ENCODE measurements at places on chromosomes 6 and 20. TPM values are rescaled to one million over a fixed set of nuclear protein-coding genes. Genes with fewer than 3 reads are reported as not detected.
A peak's percentile ranks its signal among the peaks of the same experiment; 100 is the strongest.

DNA sequence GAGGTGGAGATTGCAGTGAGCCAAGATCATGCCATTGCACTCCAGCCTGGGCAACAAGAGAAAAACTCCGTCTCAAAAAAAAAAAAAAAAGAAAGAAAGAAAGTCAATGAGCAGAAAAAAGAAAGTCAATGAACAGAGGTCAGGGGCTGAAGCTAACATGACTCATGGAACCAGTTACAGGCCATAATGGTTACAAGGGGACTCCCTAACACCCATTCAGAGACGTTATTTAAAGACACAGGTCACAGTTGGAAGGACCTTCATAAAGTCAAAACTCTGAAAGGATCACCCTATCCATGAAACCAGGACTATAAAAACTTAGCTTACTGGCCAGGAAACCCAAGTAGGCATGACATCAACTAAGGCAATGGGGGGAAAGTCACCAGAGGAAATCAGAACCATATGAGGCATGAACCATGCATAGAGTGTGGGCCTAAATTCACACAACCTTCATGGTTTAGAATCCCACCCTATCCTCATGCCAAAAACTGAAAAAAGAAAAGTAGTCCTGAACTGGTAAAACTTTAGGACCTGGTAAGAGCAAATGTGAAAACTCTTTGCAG is 18.2 kb downstream of the FBXL4 start:
- H3K36me3 ChIP-seq, result peaks cover 15% of the 10 kb centered on the region
- no peak overlapping the region for H3K27ac ChIP-seq
- H3K27me3 ChIP-seq, result no peaks in the 10 kb centered on the region
- peaks cover 4% of the 10 kb centered on the region for H3K4me1 ChIP-seq
- H3K4me3 ChIP-seq, result no peak overlapping the region

GRCh38 chr6:30687659-30688431 is 1.4 kb upstream of the PPP1R18 start:
- peak overlapping the region; percentile 78 for H3K4me3 ChIP-seq
- no peaks in the 10 kb centered on the region for H3K36me3 ChIP-seq
- H3K27me3 ChIP-seq, result no peaks in the 10 kb centered on the region
- peak overlapping the region; percentile 92 for H3K27ac ChIP-seq
- peaks cover 39% of the 10 kb centered on the region for H3K4me1 ChIP-seq

DNA sequence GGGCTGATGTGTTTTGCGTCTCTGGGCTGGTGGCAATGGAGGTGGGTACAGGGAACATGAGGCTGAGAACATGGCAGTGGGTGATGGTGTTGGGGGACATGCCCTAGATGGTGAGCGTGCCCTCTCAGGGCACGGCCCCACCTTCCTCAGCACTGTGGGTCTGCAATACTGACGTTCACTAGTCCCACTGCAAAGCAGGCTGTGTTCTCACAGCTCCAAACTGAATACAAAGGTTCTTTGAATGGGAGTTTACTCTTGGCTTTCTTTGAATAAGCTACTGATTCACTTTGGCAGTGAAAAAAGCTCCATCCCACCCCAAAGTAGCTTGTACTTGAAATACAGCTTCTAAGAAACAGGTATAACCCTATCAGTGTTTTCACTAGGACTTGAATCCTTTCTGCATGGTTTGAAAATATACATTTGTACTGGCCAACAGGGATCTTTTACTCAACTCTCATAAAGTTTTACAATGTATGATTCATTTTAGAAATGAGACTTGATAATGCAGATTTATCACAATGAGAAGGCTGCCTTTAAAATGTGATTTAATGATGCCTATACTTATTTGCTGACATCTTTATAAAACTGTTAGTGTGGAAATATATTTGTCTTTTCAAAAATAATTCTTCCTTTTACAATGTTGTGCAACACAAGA is 400.7 kb downstream of the ZFAND3 start:
- no peak for DNase-seq
- no peaks in the 10 kb centered on the region for H3K27me3 ChIP-seq
- H3K4me1 ChIP-seq, result no peaks in the 10 kb centered on the region

GRCh38 chr6:167748458-167749379 is 78.0 kb upstream of the AFDN start:
- no peak for DNase-seq
- no peak overlapping the region for H3K27ac ChIP-seq
- H3K4me3 ChIP-seq, result no peak overlapping the region
- no peaks in the 10 kb centered on the region for H3K27me3 ChIP-seq
- peaks cover 15% of the 10 kb centered on the region for H3K4me1 ChIP-seq

GRCh38 chr6:141403103-141403502 is 729.6 kb upstream of the GJE1 start:
- H3K4me1 ChIP-seq, result no peaks in the 10 kb centered on the region
- no peaks in the 10 kb centered on the region for H3K36me3 ChIP-seq
- no peak overlapping the region for H3K4me3 ChIP-seq
- H3K27me3 ChIP-seq, result no peaks in the 10 kb centered on the region

PROKR2 gene
- not detected for total RNA-seq

BMP6 gene
- 6.6 TPM for total RNA-seq

ESR1 gene
- total RNA-seq, result 5.7 TPM

ACTL10 gene
- 1.3 TPM for total RNA-seq

DEFB126 gene
- total RNA-seq, result not detected
